Fibroblast of the aortic adventitia (primary cell): ENCODE measurements at places on chromosomes 13 and 19. TPM values are rescaled to one million over a fixed set of nuclear protein-coding genes. Genes with fewer than 3 reads are reported as not detected.

GRCh38 chr13:76828316-76828741 lies 57.9 kb downstream of the KCTD12 start:
- no peak for DNase-seq

DNA sequence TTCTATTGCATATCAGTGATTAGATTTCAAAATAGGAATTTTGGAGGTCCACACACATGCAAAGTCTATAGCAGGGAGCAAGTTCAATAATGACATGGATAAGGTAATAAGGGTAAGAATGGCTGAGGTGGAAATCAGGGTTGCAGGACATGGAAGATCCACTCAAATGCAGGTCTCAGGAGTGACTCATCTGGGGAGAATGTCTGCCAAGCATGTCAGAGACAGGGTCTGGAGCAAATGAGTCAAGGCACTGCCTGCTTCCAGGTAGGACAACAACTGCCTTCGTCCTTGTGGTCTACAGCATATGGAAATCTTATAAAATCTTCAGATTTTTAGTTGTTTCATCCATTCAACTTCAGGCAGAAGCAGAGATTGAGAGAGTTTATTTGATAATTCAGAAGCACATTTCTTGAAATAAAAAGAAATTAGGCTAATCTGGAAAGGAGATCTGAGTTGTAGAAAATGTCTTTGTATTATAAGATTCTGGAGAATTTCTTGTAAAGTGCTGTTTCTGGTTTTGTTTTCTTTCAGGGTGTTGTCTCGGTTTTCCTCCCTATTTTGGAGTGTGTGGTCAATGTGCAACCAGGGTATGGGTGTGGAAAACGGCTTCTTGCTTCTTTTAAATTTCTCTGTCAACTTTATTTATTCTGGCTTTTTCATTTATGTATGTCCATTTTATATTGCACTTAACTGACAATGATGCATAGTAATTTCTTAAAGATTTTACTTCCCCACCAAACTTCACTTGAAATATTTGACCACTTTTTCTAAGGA lies 748.8 kb downstream of the LIG4 start:
- DNase-seq, result peak; percentile 15

DNA sequence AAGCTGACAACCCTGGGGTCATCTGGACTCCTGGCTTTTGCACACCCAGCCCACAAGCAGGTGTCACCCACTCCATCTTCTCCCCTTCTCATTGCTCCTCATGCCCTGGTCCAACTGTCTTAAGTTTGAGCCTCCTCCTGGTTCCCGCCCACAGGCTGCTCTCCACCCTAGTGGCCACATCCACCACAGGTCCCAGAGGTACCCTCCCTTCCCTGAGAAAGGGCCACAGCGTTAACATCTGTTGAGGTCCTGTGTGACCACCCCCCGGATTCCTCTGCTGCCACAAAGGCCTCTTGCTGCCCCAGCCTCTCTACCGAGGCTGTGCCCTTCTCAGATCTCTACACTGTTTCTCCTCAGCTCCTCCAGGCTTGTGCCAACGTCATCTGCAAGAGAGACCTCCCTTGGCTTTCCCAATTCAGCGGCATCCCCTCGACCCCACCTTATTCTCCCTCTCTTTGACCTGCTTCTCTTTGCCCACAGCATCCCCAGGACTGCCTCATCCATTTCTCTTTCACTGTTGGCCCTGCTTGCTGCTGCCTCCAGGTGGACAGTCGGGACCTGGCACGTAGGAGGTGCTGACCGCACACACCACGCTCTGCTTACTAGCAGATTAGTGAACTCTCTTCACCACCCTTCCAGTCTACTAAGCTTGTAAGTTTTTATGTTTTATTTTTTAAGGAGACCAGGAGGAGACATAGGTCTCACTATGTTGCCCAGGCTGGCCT lies 33.3 kb downstream of the SUGP2 start:
- DNase-seq, result no peak

The ZNF729 gene
- not detected in 2 replicates for total RNA-seq

DNA sequence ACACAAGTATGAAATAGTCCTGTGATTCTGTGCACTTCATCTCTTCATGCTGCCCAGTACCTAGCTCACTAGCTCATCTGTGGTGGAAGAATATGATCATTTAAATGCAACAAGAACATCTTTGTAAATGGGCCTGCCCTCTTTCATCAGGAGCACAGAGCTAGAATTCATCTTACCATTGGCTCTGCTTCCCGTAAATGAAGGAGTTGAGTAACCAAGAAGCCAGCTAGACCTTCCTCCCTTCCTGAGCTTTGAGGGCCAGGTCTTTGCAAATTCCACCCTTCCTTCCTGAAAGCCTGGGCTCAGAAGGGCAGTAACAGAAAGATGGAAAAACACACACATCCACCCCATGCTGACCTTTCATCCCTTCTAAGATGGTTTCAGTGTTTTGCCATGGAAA lies 82.0 kb downstream of the FRY start:
- no peak for DNase-seq
